ENCODE measurements at places on chromosomes 2 and 18.
A peak's percentile ranks its signal among the peaks of the same experiment; 100 is the strongest.

GRCh38 chr18:9334973-9335696 lies 562 bp downstream of the TWSG1 start:
- peak; percentile 22 for DNase-seq

DNA sequence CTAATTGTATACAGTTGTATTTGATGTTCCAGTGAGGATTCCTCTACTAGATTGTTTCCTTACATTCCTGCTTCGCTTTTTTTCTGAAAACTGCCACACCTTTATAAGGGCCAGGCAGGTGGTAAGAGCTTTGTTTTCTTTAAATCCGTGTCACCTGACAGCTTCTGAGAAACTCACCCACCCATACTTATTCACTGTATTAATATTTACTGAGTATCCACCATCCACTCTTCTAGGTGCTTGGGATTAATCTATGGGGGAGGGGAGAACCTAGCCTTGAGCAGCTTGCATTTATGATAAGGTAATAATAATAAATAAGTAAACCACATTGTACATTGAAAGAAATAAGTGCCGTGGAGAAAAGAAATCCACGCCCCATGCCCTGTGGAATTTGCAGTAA lies 174.7 kb upstream of the AGAP1 start:
- no peak for DNase-seq

- DNase-seq, result no peak
These were observed 951.1 kb upstream of the CNTNAP5 start for GRCh38 chr2:123073956-123074355.

- no peak for DNase-seq
These were observed 87.5 kb downstream of the TCF4 start for GRCh38 chr18:55500316-55501086.

DNA sequence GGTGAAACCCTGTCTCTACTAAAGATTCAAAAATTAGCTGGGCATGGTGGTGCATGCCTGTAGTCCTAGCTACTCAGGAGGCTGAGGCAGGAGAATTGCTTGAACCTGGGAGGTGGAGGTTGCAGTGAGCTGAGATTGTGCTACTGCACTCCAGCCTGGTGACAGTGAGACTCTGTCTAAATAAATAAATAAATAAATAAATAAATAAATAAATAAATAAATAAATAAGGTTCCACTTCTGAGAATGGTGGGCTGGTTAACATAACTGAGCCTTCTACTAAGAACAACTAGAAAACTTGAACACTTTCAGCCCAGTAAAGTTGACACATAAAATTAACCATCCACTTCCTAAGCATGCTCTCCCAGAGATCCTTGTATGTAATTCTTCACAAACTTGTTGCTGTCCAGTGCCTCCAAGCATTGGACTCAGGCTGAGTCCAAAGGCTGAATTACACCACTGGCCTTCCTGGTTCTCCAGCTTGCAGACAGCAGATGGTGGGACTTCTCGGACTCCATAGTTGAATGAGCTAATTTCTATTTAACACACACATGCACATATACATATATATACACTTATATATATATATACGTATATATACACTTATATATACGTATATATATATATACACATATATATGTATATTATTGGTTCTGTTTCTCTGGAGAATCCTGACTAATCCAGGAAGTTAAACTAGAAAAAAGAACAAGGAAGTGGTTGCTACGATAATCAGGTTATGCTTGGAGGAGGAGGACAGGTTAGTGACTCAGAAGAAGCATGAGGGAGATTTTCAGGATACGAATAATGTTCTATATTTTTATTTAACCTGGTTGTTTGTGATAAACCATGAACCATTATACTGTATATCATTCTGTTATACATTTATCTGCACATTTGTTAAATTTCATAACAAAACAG lies 348.8 kb downstream of the METTL4 start:
- DNase-seq, result no peak

- no peak for DNase-seq
These were observed 139.0 kb downstream of the CELF4 start for GRCh38 chr18:37426586-37426985.

GRCh38 chr2:152445791-152446201 lies 110.8 kb downstream of the FMNL2 start:
- DNase-seq, result no peak

- DNase-seq, result no peak
These were observed 74.2 kb downstream of the SH3BP4 start for GRCh38 chr2:235025800-235026536.

- no peak for DNase-seq
These were observed 3.4 kb upstream of the CKAP2L start for GRCh38 chr2:112767693-112768330.

GRCh38 chr2:235611349-235611748 lies 117.5 kb downstream of the AGAP1 start:
- DNase-seq, result no peak

- no peak for DNase-seq
These were observed 31.4 kb upstream of the TMEM177 start for GRCh38 chr2:119647440-119648169.

GRCh38 chr2:170420961-170421687 lies 243.2 kb downstream of the MYO3B start:
- DNase-seq, result no peak

GRCh38 chr18:41752826-41753225 lies 202.2 kb upstream of the PIK3C3 start:
- DNase-seq, result no peak

DNA sequence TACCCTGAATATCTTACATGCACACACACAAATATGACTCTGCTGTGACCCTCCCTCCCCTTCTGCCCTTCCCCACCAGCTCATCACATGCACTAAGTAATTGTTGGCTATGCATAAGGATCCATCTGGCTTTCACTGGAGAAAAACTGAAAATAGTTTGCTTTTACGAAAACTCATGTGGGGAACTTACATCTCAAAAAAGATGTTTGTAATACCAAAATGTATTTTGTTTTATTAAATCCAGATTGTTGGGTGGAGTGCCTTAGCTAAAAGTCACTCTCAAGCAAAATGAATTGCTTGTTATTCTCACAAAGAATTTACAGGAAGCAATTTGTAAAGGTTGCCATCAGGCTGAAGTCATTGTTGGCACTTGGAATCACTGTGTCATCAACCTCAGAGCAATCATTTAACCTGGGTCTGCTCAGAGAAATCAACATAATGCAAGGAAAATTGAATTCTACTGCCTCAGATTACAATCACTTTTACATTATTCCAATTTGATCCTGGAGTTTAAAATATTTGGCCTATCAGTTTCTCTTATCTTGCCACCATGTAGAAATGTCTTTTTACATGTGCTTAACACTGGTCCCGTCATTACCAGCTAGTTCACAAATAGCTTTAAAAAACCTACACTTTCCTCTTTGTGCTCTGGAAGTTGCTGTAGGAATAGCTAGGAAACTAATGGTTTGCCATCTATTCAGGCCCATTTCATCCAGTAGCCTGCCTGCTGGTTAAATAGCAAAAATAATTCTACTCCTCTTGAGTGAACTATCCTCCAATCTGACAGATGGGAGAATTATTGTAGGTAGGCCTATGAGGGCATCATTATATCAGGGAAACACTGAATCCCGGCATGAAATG lies 90.3 kb upstream of the TMEM17 start:
- DNase-seq, result no peak

- no peak for DNase-seq
These were observed 12.1 kb upstream of the C18orf32 start for GRCh38 chr18:49499046-49499637.

DNA sequence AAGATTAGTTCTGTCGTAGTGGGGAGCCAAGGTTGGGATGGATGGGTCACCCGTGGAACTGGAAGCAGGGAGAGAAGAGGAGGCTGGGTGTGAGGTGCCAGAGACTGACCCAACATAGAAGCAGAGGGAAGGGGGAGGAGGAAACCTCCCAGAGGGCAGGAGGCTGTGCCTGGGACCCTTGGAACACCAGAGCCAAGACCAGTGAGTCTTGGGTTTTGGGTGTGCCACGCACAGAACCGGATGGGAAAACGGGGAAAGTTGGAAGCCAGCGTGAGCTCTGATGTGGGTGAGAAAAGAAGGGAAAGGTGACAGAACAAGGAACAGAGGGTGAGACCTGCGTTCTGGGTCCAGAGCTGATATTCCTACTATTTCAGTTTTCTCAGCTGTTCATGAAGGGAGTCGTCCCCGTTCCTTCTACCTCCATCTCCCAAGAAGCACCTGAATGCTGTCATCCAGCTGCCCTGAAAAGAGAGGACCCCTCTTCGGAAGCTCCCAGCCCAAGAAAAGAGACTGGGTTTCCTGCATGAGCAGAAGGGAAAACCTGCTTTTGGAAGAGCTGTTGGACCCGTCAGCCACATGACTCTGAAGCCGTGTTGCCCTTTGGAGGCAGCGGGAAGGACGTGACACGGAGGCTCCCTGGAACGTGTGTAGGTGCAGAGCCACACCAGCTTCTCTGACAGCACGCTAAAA lies 250.1 kb downstream of the NDUFA10 start:
- DNase-seq, result no peak

DNA sequence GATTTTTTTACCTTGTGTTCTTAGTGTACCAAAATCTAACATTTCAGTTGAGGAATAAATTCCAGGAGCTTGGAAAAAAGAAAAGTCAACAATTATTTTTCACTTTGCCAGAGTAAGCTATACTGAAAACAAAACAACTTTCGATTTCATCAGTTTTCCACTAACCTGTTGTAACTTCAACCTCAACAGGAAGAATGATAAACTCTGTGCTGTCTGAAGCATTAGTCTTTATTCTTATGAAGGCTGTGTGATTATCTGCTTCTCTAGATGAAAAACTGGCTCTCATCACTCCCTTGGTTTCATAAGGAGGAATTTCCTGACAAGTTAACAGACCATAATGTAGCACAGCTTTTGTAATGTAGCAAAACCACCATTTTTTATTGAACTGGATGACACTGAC lies 121.2 kb downstream of the ZAP70 start:
- no peak for DNase-seq

DNA sequence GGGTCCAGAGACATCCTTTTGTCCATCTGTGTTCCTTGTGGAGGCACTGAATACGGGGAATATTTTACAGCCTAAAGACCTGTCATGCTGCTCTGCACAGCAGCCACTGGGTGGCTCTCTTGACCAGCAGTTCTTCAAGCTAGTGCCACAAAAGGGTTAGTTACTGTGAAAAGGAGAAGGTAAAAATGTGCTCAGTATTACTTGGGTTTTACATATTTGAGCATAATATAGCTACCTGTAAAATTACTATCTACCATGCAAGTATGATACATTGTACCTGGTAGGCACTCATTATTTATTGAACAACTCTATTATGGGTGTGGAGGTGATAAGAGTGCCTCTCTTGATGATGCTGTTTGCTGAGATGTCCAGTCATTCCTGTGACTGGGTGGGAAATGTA lies 23.6 kb downstream of the FZD5 start:
- DNase-seq, result peak; percentile 62

GRCh38 chr2:161426455-161426921 lies 10.4 kb downstream of the TBR1 start:
- DNase-seq, result no peak

DNA sequence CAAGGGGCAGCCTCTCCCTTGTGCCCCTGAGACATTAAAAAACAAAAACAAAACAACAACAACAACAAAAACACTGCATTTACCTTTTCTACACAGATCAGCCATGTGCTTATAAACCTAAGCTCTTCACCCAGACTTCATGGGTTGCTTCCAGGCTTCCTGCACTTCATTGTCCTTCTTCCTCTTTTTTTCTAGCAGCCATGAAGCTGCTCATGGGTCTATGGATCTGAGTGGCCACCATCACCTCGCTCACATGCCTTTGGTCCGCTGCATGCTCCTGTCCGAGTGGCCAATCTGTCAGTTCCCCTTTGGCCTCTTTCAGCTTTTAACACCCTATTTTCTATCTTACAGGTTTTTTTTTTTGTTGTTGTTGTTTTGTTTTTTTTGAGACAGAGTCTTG lies 9.0 kb upstream of the TET3 start:
- no peak for DNase-seq

DNA sequence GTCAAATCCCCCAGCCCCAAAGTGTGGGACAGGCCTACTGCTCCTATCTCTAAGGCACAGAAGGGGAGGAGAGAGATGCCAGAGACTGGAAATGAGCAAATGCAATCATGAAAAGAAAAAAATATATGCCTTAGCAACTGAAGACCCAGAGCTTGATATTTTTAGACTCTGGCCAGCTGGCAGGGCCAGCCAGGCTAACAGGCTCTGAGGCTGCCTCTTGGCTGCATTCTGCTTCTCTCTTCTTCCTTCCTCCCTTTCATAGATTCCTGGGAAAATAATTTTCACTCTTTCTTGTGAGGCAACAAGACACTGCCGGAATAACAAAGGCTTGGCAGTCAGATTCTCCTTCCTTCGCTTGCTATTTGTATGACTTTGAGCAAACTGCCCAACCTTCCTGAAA lies 209.1 kb downstream of the RAD51AP2 start:
- DNase-seq, result no peak

DNA sequence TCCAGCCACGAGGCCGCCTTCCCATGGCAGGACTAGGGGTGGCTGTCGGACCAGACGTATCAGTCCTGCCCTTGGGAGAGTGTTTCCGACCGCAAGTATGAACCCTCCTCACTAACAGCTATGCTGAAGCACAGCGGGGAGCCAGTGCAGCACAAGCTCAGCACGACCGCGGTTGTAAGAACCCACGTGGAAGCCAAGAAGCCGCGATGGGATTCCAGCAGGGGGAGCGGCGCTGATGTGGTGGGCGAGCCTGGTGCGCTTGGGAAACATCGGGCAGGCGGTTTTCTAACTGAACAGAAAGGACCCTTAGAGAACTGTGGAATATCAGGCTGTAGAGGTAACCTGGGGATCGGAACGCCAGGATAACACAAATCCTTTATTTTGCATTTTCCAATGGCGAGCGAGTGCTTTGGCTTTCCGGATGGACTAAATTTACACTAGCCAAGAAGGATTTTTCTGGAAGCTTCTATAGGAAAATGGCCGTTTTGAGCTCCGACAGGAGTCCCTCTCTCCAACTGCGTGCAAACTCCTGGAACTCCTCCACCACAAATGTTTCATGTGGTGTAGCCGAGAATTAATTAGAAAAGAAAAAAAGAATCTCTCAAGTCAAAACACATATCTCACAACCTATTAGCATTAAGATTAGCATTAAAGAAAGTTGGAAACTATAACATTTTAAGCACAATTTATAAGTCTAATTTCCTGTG lies 132.0 kb upstream of the MYCN start:
- DNase-seq, result no peak

GRCh38 chr2:42804891-42805290 lies 12.5 kb upstream of the HAAO start:
- DNase-seq, result no peak

GRCh38 chr2:182481676-182482075 lies 54.8 kb upstream of the PDE1A start:
- no peak for DNase-seq

GRCh38 chr2:239386001-239386670 lies 14.7 kb downstream of the HDAC4 start:
- DNase-seq, result no peak

DNA sequence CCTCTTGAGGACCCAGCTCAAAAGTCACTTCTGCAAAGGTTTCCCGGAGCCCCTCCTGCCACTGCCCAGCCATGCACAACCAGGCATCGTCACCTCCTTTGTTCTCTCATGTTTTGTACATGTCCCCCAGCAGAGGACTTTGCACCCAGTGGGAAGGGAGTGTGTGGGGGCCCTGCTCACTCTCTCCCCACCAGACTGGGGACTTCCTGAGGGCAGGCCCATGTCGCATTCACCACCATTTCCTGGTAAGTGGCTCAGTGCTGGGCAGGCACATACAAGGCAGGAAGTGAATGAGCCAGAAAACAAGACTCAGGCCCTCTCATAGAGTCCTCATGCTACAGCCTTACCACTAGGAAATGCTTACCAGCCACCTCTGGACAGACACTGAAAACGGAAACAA lies 18.9 kb downstream of the MRPL35 start:
- DNase-seq, result no peak

GRCh38 chr2:136013955-136014354 lies 28.5 kb upstream of the DARS1 start:
- DNase-seq, result no peak

- DNase-seq, result no peak
These were observed 70.6 kb upstream of the PHLPP1 start for GRCh38 chr18:62644773-62645172.
